Left lung (tissue), 14 donors: ENCODE measurements at places on chromosomes 11 and 22. TPM values are rescaled to one million over a fixed set of nuclear protein-coding genes. Genes with fewer than 3 reads are reported as not detected.

DNA sequence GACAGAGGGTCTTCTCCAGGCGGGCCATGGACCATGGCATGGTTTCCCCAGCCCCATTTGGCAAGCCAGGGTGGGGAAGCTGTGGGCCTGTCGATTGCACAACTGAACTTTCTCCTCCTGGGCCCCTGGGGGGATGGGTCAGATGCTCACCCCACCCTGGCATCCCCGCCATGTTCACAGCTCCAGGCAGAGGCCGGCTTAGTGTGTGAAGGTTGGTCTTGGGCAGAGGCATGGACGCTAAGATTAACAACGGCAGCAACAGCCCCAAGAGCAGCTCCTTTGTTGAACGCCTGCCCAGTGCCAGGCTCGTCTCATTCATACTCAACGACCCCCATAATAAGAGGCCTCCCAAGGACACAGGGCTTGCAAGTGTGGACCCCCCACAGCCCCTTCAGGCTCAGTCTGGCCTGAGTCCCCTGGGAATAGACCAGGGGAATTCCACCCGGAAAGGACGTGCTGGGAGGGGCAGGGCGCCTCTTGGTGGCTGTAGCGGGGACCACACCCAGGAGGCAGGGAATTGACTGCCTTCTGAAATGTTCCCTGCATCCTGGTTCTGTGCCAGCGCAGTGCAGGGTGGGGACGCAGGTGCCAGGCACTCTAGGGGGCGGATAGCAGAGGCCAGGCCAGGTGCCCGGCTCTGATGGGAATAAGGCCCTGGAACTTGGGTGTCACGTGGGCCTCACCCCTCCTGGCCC lies 8.3 kb downstream of the TSPO start:
- DNase-seq, result no peak

The MICAL3 gene
- 59.8 TPM for polyA plus RNA-seq

The USP28 gene
- 41.0 TPM for polyA plus RNA-seq

GRCh38 chr22:22349455-22349836 lies 104.9 kb downstream of the VPREB1 start:
- no peak for DNase-seq

The BATF2 gene
- 3.5 TPM for polyA plus RNA-seq

DNA sequence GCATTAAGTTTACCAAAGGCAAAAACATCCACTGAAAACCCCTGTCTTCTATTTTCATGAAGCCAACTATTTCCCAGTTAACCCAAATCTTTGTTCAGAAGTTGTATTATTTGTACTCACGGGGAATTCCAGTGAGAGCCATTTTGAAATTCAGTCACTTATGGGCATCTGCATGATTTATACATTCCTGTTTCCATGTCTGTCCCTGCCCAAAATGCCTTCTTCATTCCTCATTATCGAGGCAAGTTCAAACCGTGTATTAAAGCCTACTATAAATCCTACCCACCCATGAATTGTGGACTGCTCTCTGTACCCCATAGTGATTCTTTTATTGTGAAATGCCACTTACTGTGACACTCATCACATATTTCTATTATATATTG lies 772.7 kb downstream of the DLG2 start:
- no peak for DNase-seq

DNA sequence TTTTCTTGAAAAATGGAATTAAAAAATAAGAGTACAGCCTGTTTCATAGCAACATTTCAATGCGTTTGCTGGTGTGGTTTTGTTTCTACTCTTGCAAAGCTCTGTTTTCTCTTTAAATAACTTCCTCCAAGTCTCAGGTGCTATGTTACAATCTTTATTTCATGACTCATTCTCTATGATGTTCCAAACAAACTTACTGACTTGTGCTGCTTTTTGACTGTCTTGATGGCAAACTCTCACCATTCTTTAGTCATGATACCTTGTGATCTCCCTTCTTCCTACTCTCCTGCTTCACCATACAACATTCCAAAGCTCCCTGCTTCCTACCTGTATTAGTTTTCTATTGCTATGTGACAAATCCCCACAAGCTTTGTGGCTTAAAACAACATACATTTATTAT lies 166.1 kb downstream of the C11orf91 start:
- no peak for DNase-seq

DNA sequence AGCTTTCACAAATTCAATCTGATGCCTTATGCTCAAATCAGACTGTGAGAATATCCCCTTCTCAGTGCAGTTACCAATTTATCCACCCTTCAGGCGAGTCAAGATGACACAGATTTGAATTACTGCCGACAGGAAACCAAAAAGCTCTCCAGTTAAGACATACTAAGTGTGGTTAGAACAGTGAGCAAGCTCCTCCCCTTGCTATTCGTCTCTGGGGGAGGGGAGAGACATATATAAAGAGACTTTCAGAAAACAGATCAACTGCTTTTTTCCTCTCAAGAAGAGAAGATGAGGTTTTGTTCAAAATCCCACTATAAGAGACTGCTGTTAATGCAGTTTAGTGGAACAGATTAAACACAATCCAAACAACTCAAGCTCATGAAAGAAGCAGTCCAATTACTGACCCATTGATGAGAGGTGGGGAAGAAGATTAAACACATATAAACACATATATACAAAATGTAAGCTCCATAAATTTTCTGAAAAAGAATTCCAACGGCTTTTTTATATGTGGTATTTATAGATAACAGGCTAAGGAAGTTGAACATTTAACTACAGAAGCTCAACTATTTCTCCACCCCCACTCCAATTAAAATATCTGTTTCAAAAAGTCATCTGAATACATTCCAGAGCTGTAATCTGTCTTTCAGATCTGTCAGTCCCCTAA lies 102.7 kb downstream of the MRTFA start:
- peak; percentile 58 for DNase-seq

GRCh38 chr11:95791709-95792033 lies 1.4 kb downstream of the CEP57 start:
- no peak for DNase-seq

- DNase-seq, result no peak
Observed at GRCh38 chr11:123180166-123180565, 14.9 kb downstream of the CLMP start.

- no peak for DNase-seq
Observed at GRCh38 chr11:102760344-102761035, 19.9 kb downstream of the MMP10 start.

- DNase-seq, result peak; percentile 57
Observed at GRCh38 chr11:71338801-71339395, 86.5 kb upstream of the SHANK2 start.
